ENCODE measurements at places on chromosomes 3 and 15.

- no peak for DNase-seq
These were observed 546.5 kb downstream of the MAGI1 start for GRCh38 chr3:65492249-65492648.

DNA sequence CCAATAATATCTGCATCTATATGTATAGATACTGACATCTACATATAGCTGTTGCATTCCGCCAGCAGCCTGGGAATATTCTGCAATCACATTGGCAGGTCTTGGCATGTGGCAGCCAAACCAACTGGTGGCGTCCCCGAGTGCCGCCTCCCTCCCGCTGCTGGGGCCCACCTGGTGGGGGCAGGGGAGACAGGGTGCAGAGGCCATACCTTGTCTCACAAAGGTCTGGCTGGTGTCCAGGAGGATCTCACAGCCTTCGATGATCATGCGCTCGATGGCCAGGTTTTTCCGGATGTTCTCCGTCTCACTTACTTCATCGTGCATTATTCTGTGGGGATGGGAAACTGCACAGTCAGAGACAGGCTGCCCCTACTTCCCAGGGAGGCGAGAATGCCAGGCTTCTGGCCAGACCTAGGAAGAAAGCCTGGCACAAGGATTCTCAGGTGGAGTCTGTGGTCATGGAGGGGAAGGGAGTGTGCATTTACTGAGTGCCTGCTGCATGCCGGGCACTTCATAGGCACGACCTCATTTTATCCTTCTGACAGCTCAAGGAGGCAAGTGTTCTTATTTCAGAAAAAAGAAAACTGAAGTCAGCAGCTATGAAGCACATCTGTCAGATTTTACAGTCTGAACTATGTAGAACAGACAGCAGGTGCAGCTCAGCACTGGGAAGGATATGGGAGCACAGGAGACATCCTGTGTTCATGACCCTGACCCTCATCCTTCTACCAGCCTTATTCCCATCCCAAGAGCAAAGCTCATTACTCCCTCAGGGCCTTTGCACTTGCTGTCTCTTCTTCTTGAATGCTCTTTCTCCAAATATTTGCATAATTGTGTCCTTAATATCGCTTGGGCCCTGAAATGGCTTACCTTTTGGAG lies 62.8 kb downstream of the RASGRF1 start:
- DNase-seq: no peak

DNA sequence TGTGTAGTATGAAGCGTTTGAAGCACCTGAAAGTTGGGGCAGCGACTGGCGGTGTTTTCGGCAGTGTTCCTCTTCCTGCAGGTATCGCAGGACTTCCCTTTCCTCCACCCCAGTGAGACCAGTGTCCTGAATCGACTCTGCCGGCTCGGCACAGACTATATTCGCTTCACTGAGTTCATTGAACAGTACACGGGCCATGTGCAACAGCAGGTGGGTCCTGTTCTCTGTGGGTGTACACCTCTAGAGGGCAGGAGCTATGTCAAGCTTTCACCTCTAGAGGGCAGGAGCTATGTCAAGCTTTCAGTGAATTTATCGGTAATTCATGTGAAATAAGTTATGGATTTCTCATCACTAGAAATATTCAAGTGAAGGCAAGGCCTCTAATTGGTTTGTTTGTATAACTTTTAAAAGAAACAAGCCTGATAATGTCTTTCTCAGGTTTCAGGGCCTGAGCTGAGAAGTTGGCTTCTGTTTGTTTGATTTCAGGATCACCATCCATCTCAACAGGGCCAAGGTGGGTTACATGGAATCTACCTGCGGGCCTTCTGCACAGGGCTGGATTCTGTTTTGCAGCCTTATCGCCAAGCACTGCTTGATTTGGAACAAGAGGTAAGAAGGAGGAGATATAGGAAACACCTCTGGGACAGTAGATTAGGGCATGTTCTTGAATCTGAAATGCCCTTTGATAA lies 5.3 kb downstream of the TUBGCP4 start:
- peak; percentile 21 for DNase-seq

- no peak for DNase-seq
These were observed 75.6 kb downstream of the LINGO1 start for GRCh38 chr15:77557144-77557543.

GRCh38 chr3:78798266-78798832 lies 969.4 kb downstream of the ROBO1 start:
- DNase-seq: peak; percentile 14

- DNase-seq: no peak
These were observed 192.5 kb downstream of the SHQ1 start for GRCh38 chr3:72655723-72656122.

- no peak for DNase-seq
These were observed 304.2 kb upstream of the LMCD1 start for GRCh38 chr3:8197384-8197783.

DNA sequence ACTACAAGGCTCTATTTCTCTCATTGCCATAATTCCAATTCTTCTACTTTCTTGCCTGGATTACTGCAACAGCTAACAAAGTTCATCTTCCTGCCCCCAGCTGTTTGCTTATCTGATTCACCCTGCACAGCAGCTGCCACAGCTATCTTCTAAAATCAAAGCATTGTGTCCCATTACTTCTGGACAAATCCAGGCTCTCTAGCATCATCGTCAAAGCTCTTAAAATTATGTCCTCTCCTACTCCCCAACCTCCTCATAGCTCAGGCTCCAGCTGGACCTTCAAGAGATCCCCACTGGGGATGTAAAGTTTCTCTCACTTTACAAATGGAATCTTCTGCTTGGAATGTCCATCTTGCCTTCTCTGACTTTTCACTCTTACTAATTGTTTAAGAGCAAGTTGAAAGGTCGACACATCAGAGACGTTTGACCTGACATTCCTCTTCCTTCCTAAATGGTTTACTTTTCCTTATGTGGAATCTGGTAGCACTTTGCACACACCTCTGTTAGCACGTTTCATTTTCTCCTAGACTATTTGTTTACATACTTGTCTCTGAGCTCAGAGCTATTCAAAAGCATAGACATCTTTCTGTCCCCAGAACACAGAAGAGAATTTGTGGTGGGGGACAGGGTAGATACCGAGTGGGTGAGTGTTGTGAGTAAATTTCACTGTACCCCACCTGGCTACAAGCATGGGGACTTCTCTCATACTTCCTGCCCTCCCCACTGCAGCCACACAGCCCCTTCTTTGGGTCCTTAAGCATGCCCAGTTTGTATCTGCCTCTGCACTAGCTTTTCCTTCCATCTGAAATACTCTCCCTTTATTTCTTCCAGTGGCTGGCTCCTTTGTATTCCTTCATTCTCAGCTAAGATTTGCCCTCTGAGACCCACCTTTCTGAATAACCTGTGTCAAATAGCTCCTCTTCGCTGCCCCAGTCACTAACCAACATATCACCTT lies 77.9 kb downstream of the SERPINI1 start:
- no peak for DNase-seq

DNA sequence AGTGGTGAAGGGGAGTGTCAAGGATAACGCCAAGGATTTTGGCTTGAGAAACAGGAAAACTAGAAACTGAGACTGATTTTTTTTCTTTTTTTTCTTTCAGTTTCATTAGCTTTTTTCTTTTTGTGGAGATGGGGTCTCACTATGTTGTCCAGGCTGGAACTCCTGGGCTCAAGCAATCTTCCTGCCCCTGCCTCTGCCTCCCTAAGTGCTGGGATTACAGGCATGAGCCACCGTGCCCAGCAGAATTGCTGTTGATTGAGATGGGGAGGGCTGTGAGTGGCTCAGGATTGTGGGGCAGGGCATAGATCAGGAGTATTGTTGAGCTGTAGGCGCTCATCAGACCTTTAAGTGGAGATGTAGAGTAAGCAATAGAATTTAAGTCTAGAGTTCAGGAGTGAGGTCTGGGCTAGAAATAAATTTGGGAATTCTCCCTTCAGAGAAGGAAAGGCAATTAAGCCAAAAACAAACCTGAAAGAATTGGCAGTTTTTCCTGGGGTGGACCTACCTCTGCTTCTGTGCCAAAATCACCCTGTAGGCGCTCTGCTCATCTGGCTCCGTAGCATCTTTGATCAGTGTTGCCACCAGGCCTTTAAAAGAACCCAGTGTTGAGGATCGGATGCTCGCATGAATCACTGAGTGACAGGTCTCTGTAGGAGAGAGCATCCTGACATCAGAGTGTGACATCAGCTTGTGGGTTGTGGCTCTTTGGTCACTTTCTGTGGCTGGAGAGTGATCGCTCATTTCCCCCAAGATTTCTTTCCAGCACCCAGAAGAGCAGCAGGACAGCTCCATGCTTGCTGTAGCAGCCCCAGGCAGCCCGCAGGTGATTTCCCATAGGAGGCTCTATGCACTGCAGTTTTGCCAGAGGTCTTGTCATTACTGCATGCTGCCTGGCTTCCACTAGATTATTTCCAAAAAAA lies 15.8 kb downstream of the ABHD17C start:
- DNase-seq: peak; percentile 37

DNA sequence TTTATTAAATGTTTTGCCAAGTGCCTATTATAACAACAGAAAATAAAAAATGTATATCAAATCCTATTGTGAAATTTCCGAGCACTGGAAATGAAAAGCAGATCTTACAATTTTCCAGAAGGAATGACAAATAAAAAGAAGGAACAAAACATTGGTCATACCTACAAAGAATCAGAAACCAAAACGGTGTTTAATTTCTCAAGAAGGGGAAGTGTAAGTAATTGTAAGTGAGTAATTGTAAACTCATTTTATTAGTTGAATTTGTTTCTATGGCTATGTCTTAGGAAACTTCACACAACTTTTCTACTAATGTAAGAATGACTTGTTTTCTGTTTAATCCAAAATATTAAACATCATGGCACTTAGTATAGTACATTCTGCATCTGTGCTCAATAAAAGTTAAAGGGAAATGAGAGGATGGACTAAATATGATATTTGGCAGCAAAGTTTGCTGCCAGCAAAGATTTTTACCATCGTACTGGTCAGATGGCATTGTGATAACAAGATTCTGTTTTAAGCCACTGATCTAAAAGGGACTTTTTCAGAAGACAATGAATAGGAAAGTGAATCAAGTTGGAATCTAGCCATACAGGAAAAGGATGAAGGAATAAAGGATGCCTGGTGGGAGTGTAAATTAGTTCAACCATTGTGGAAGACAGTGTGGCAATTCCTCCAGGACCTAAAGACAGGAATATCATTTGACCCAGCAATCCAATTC lies 232.4 kb downstream of the NFKBIZ start:
- no peak for DNase-seq

DNA sequence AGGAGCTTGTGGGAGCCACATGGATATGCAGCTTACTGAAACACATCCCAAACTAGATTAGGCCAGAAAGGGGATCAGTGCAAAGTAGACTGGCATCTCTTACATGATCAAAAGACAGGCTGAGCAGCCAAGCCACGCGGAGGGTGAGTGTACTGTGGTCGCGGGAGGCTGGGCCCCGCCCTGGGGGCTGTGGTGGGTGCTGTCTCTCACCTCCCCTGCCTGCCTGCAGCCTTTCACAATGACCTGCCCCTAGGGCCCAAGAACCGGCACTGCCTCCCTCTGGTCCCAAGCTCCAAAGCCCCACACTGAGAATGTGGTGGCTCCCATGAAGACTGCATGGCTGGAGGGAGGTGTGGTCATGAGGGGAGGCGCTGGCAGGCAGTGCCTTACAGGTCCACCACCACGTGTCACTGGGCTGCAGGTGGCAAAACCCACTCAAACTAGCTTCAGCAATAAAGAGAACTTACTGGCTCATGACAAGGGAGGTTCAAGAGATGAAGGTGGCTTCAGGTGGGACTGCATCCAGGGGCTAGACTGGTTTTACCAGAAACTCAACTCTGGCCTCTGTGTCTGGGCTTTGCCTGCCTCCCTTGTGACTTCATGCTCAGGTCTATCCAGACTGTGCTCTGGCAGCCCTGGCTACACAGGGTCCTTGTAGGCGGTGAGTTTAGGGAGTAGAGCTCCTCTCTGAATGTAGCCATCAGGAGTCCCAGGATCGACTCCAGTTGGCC lies 27.4 kb upstream of the PLXND1 start:
- no peak for DNase-seq

DNA sequence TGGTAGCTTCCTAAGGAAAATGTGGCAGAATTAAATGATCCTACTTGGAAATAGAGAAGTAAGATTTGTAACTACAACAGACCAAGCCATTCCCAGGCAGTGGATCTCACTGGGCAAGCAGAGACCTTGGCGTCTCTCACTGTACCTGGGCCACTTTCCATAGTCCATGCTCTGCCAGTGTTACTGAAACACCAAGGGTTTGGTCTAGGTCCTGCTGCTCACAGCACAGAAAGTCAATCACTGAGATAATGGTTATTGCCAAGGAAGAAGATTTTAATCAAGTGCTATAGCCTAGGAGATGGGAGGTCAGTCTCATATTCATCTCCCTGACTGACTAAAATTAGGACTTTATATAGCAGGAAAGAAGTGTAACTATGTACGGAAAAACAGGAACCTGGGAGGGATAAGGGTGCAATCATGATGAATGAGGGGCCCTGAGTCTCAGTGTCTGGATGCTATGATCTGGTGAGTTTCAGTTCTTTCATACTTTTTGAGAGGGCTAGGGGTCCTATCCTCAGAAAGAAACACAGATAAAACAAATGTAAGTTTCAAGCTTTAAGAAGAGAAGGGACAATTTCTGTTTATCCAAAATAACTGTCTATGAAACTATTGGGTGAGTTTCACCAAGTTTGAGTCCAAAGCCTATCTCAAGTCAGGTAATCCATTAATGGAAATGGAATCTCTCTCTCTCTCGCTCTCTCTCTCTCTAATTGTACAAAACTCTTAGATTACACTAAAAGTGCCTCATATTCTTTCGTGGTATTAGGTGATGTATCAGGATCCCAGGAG lies 20.6 kb downstream of the GPR15 start:
- no peak for DNase-seq

- DNase-seq: peak; percentile 4
These were observed 39.1 kb downstream of the KNL1 start for GRCh38 chr15:40633178-40633577.

GRCh38 chr3:146449613-146450012 lies 19.7 kb downstream of the PLSCR2 start:
- DNase-seq: no peak

GRCh38 chr15:78040653-78041244 lies 36.8 kb downstream of the TBC1D2B start:
- DNase-seq: no peak

- DNase-seq: no peak
These were observed 5.2 kb upstream of the CPLX3 start for GRCh38 chr15:74821091-74821789.

DNA sequence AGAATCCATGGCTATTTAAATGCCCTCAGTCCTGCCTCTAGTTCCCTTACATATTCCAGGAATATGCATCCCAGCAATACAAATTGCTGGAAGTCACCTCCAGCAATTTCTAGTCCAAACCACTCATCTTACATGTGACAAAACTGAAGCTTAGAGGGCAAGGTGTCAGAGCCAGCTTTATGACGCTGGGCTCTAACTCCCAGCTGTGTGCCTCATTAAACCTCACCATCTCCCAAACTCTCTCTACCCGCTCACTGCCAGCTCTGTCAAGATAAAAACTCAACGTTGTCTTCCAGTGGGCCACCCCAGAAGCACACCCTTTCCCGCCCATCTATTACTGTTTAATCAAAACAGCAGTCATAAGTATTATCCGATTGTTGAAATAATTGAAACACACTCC lies 7.9 kb downstream of the TNIK start:
- no peak for DNase-seq

- DNase-seq: no peak
These were observed 42.2 kb downstream of the SLC9A9 start for GRCh38 chr3:143806038-143806437.
